ENCODE measurements at places on chromosomes 3 and 15. TPM values are rescaled to one million over a fixed set of nuclear protein-coding genes. Genes with fewer than 3 reads are reported as not detected.

- H3K27me3 ChIP-seq: no peaks in the 10 kb centered on the region
- H3K4me1 ChIP-seq: no peaks in the 10 kb centered on the region
- H3K4me3 ChIP-seq: no peak overlapping the region
- no peaks in the 10 kb centered on the region for H3K36me3 ChIP-seq
- H3K27ac ChIP-seq: no peak overlapping the region
Observed at GRCh38 chr3:68018275-68018674, 363.9 kb upstream of the SUCLG2 start.

DNA sequence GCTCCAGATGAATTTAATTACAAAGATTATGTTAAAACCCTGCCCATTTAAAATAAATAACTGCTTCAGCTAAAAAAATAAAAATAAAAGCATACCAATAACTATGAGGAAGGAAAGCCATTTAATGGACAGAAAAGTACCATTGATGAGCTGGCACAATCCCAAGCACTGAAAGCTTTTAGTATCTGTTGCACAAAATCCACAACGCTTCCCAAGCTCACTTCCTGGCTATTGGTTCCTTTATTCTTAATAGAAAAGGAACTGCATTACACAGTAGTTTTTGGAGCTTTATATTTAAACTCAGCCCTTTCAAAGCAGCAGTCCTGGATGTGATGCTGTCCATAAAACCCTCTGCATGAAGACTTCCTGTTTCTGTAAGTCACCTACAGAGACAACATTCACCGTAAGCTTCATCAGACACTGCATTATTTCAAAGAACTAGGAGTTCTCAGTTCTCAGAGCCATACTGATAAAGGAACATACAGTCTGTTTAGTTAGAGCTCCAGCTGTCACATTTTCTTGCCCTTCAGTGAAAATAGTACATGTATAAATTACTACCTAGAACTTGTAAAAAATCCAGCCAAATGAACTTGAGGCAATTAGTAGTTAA, 81.5 kb downstream of the CSNK1G1 start:
- no peaks in the 10 kb centered on the region for H3K4me1 ChIP-seq
- H3K27me3 ChIP-seq: no peaks in the 10 kb centered on the region
- no peak overlapping the region for H3K4me3 ChIP-seq

Gene DISP2
- total RNA-seq: 0.20 TPM

Gene STAC
- 3.3 TPM for total RNA-seq

Gene ZPLD1
- total RNA-seq: not detected

DNA sequence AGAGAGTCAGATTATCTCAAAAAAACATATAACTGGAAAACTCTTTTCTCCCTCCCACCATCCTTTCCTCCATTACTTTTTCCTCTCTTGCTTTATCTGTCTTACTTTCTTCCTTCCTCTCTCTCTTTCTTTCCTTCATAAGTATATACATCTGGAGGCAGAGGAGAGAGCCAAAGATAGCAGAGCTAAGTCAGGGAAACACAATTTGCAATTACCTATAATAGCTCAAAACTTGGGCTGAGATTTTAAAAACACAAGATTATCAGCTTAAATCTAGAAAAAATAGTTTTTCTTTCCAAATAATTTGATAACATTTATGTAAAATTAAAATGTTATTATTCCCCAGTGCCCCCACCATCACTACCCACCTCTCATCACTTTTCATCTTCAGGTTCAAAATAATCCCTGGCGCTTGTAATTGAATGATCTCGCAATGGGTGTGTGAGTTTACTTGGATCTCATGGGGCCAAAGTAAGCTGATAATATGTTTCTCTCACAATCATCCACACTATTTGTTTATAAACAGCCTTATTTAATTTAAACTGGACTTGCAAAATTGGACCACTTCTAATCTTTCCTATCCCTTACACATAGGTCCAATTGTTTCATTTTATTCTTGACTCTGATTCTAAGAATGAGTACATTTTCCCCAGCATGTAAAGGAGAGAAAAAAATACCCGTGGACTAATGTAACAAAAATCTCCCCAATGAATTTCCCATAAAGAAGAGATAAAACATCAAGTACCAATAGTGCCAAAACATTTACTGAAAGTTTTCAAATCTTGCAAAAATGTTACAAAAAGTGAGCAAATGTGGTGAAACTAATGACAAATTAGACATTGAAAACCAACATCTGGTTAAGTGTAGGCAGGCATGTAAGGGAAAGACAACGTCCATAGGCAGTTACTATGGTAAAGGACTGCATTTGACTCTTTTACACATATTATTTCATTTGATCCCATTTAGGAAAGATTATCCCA, 236.9 kb downstream of the DTWD1 start:
- DNase-seq: no peak
- peaks cover 5% of the 10 kb centered on the region for H3K4me1 ChIP-seq
- no peaks in the 10 kb centered on the region for H3K27me3 ChIP-seq
- no peak overlapping the region for H3K27ac ChIP-seq

Gene LMCD1
- 81.2 TPM for total RNA-seq

Gene GPR149
- not detected for total RNA-seq

Measured in tibial nerve (tissue), 4 donors.